ENCODE measurements at places on chromosomes 2 and 18.

- no peak for DNase-seq
Measured at GRCh38 chr18:39994498-39994897, 1960.5 kb upstream of the PIK3C3 start.

DNA sequence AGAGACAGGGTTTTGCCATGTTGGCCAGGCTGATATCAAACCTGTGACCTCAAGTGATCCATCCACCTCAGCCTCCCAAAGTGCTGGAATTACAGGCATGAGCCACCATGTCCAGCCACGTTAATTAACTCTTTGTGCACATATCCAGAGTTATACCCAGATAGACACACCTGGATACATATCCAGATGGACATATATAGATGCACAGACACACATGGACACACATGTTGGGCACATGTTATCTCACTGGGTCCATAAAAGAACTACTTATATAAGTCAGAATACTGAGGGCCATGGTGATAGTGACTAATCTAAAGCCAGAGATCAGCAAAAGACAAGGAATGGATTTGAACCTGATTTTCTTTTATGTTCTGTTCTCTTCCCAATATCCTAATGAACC, 158.6 kb downstream of the IRS1 start:
- DNase-seq, result no peak

DNA sequence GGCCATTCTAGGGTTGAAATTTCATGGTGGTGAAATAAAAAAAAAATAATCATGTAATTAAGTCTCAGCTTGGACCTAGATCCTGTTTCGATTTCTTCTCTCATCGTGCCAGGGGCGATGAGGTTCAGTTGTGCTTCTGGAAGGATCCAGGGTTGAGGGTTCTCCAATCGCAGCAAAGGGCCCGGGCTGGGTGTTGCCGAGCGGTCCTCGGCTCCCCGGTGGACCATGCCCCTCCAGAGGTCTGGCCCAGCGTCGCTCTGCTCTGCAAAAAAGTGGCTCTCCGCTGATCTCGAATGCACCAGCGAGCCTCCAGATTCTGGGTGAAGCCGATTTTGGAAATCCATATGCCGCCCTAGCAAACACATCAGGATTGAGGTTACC, 39.0 kb downstream of the EN1 start:
- no peak for DNase-seq

DNA sequence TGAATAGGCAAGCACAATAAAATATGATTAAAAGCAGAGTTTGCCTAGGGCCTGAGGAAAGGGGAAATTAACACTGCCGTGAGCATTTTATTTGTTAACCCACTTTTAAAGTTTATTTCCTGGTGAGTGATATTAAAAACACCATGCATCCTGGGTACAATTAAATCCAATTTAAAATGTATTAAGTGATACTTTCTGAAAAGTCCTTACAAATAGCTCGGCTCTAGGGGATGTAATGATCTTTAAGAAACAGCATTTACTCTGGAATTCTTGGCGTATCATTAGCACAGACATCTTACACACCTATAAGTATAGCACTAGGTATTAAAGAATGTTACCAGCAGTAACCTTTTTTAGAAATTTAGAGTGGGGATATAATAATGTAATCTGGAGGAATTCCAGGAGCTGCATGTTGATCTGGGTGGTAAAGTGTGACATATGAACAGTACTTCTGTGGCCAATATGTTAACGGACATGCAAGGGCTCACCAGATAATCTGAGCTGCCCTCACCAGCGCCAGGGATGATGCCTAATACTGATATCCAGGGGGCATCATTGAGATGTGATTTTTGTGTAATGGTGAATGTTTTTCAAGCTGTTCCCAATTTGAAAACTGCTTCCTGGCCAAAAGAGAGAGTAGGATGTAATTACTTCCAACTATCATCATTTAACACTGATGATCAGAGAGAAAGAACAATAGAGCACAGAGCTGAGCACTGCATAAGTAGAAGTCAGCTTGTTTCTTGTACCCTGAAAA, 235.9 kb downstream of the DSEL start:
- no peak for DNase-seq

DNA sequence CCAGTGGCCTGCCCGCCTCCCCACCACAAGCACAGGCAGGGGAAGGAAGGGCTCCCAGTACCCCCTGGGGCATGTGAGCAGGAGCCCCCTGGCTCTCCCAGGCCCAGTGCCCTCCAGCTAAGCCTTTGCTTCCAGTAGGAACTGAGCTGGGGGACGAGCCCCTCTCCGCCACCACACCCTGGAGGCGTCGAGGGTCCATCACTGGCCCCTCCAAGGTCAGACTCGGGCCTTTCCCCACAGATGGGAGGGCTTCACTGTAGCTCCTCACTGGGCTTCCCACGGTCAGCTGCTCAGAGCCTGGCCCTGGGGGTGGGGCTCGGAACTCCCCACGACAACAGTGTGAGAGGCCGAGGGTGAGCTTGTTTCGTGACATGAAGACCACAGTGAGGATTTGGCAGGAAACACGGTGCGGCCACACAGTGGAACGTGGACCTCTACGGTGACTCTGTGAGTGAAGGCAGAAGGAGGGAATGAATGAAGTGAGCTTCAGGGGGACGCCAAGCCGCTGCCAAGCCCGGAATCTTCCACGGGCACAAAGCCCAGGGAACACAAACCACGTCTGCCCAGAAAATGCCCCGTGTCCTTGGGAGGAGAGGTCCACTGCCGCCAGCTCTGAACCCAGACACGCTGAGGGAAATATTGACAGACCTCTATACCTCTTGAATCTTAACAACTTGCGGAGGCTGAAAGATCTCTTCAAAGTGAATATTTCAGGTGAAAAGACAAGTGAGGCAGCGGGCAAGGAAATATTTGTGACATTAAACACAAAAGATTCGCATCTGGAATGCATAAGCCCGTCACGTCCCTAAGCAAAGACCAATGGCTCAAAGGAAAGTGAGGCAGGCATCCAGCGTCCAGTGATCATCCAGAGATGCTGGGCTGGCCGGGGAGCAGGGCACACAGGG, 144.8 kb upstream of the GPC1 start:
- no peak for DNase-seq

- DNase-seq, result no peak
Measured at GRCh38 chr2:144698156-144698555, 178.2 kb upstream of the ZEB2 start.

Data from C1 segment of cervical spinal cord (tissue), 14 donors.